Stimulated activated CD4-positive, alpha-beta T cell treated with anti-CD3 and anti-CD28 coated beads, Interleukin-1b, Interleukin-23, amount 100 ng/mL, for 1 hour (primary cell): ENCODE measurements at places on chromosomes 2 and 18.

DNA sequence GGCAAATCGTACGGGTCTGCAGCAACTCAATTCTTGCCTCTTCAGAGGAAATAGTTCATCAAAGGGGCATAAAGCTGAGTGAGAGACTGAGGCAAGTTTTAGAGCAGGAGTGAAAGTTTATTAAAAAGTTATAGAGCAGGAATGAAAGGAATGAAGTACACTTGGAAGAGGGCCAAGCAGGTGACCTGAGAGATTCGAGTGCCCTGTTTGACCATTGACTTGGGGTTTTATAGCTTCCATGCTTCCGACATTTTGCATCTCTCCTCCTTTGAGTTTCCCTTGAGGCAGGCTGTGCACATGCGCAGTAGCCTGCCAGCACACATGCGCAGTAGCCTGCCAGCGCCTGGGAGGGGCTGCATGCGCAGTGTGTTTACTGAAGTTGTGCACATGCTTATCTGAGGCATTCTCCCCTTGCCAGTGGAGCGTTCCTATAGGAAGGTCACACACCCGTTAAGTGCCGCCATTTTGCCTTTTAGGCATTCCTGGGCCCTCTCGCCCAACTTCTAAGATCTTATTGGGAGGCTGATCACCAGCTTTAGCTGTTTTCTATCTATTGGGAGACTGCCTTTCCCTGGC lies 265.5 kb upstream of the MGAT5 start:
- no peak for DNase-seq

GRCh38 chr18:3455090-3455635 lies 5.2 kb downstream of the TGIF1 start:
- no peak for DNase-seq

DNA sequence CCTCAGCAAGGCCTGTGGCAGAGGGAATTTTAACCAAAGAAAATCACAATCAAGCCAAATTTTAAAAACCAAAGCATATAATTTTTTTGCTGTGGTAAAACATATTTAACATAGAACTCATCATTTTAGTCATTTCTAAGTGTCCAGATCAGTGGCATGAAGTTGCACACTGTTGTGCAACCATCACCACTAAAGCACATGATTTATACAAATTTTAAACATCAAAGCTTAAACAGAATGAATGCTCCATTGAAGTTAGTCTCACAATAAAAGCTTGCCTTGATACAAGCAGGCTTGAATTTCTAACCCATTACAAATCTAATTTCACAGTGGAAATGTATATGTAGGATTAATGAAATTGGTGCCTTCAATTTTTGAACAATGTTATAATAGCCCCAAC lies 31.2 kb downstream of the FTCDNL1 start:
- no peak for DNase-seq

DNA sequence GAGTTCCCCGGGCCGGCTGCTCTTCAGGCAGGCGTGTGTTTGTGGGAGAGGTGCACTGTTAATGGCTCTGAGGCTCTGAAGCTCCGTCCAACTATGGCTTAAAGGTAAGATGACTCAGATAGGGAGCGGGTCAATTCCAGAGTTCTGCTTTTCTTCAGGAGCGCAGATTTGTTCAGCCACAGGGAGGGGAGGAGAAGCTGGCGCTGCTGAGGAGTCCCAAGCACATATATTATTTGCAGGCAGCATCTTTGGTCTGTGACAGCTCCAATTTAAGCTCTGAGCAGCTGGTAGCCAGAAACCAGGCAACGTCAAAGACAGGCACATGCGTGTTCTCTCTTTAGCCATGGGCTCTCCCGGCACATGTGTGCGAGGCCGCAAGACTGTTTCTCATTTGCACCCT lies 229.2 kb downstream of the BCL2 start:
- no peak for DNase-seq

DNA sequence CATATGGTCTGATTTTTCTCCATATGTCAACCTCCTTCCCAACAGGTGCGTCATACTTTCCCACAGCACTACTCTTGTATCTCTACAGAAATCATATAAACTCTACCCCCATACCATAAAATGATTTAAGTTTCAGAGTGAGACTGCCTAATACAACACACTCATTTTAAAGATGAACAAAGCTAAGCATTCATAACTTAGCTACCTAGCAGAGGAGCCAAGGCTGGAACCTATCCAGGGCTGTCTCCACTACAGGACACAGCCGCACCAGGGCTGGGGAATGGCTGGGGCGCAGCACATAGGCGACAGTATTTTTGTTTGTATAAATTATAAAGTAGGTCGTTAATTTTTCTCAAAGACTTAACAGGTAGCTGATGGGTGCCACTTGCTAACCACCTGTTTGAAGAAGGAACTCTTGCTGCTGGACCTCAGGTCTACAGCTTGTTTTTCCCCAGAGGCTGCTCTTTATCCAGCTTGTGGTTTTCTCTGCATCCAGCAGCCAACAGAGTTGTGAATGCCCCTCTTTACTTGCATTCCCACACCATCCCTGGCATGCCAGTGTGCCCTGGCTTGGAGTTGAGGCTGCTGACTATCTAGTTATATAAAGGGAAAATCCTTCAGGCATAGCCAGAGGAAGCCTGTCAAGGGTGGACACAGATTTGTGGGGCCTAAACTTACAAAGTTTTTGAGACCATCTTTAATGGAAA lies 62.0 kb downstream of the HNRNPLL start:
- no peak for DNase-seq

DNA sequence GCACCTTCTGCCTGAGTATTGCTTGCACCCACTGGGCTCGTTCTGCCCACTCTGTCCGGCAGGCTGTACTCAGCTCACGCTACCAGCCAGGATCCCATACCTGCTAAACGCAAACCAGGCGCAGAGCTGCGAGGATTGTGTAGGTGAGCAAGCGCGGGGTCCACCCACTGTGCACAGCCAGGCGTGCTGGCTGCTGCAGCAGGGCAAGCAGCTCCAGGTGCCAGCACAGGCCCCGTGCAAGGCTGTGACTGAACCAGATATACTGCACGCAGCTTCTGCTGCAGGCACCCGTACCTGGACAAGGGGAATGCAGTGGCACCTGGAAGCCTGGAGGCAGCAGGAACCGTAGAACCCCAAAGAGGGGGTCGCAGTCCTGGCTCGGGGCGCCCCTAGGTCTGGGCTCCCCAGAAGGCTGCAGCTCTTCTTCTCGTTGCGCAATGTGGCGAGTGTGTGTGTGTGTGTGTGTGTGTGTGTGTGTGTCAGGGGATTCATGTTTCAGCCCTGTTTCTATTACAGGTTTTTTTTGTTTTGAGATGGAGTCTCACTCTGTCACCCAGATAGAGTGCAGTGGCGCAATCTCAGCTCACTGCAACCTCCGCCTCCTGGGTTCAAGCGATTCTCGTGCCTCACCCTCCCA lies 46.1 kb upstream of the RAB1A start:
- no peak for DNase-seq

- DNase-seq = no peak
Observed at GRCh38 chr2:191250400-191250799, 5.2 kb downstream of the MYO1B start.

DNA sequence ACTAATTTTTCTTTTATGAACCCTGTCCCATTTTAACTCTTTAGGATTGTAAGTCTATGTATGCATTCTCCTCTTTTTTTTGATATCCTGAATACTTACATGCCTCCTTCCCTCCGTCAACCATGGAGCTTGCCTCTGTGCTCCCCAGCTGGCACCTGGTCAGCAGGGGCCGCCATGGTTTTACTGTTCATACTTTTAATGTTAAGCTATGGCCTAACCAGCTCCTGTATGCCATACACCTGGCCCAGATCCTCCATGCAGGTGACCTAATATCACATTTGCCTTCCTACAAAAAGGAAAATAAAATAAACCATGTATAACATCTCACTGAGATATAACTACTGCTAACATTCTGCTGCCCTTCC lies 283.1 kb upstream of the TRIB2 start:
- no peak for DNase-seq

- no peak for DNase-seq
Observed at GRCh38 chr2:120760446-120761135, 24.9 kb downstream of the GLI2 start.

GRCh38 chr18:29823671-29824070 lies 1218.9 kb downstream of the DSC3 start:
- no peak for DNase-seq

DNA sequence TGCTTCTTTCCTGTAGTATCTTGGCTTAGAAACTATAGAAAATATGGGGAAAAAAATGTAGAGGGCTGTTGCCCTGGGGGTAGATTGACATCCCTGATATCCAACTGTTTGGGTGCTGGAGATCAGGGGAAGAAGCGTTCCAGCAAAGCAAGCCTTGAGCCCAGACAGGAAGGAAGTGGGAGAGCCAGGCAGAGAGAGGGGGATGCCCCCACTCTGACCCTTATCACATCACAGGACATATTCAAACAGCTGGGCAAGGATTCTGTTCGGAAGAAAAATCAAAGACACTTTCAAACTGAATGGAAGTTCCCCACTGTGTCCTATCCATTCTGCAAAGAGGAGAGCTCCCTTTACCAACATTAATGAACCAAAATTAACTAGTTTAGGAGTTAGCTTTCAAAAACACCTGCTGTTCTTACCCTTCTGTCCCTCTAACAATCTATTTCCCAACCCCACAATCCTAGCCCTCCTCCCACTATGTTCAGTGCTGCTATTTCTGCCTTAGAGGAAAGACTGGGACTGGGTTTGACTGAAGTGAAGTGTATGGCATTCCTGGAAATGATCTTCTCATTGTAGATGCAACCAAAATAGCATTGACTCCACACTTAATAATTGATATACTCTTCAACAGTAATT lies 16.9 kb upstream of the KCNG3 start:
- no peak for DNase-seq

GRCh38 chr18:51330148-51330547 lies 132.7 kb upstream of the MEX3C start:
- DNase-seq = no peak

DNA sequence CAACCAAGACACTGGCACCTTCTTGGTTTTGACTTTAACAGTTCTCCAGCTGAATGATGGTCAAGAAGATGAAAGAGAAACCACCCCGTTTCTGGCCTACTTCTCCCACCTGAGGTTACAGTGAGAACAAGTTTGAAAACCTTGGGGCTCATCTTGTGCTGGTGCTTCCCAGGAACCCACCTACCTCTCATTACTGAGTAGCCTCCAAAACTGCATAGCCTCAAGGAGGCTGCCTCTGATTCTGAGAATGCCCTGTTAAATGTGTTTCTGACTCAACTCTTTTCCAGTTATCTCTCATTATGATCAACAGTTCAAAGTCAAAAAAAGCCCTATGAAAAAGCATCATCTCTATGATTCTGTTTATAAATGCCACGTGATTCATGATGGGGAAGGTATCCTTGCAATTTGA lies 121.9 kb downstream of the CACNB4 start:
- DNase-seq = no peak

GRCh38 chr18:32802591-32803451 lies 30.0 kb upstream of the KLHL14 start:
- no peak for DNase-seq

GRCh38 chr2:223943561-223944008 lies 1.6 kb downstream of the WDFY1 start:
- no peak for DNase-seq

- no peak for DNase-seq
Observed at GRCh38 chr2:105166688-105167087, 74.9 kb upstream of the GPR45 start.

DNA sequence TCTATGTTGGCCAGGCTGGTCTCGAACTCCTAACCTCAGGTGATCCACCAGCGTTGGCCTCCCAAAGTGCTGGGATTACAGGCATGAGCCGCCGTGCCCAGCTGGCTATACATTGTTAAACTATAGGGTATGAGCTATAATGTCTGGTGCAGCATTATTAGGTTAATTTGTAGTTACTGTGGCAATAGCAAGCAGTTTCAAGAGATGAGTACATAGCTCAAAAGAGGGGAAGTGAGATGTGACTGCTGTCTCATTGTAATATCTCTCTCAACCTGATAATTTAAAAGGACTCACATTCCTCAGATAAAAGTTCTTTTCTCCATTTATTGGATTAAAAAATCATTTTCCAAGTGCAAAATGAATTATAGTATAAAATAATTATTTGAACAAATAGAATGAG lies 116.4 kb downstream of the INO80D start:
- DNase-seq = no peak

GRCh38 chr2:149733936-149734685 lies 146.5 kb upstream of the MMADHC start:
- no peak for DNase-seq

DNA sequence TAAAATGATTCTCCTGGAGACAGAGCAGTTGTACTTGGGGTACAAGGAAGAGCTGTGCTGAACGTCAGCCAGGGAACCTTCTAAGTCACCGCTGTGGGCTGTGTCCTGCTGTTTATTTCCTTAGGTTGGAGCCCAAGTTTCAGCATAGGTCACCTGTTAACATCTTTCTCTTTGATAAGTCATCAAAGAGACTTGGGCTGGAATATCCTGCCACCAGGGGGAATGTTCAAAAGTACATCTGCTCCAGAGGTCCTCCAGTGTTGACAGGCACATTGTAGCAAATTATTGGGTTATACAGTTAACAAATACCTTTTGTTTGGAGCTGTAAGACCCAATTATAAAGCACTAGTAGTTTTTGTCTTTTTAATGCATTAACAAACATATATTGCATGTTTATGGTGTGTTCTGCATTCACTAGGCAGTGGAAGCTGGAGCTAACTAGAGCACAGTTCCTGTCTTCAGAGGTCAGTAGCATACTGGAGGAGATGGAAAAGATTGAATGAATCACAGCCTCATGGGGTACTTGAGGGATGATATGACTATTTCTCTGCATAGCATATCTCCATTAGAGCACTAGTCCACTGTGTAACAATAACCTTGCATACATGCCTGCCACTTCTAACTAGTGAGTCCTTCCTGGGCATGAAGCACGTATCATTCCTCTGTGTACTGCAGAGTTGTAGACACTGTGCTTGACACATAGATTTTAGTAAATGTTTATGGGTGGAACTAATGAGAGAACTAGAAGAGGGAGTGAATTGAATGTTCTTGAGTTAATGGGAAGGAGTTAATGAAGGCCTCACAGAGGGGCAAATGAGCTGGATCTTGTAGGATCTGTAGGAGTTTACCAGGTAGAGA lies 182.1 kb downstream of the AGAP1 start:
- no peak for DNase-seq
